ENCODE measurements at places on chromosomes 6 and 20.

DNA sequence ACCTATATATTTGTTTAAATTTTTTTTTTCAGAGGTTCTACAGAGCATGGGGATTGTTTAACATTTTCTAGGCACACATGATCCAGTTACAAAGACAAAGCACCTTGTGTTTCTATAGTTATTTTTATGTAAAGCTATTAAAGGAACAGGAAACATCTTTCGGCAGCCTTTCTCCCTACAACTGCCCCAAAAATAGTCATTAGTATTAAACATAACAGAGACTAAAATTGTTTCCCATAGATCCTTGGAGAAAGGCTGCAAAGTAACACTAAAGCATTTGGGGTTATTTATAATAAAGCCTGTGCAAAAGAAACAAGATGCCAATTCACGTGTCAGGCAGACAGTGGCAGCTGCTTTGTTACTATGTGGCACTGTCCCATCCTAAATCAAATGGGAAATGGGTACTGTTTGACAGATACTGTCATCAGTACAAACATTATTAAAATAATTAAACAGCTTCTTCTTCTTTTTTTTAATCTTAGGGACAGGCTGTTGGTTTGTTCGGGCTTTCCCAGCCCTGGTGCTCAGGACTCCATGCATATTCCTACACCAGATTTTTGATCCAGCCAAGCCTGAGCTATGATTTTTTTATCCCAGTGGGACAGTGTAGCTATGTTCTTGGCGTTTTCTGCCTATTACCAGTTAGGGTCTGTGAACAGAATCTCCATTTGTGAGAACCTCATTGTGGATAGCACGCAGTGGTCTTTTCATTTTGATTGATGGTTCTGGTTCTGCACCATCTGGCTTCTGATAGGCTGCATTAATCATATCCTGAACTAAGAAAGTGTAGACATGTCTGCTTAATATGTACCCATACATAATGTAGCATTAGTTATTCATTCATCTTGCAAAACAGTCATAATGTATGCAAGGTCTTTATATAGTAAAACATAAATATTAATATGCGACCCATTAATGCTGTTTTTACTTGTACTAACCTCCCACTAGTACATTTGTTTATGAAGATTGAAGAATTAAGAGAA is 460.4 kb upstream of the SOX4 start:
- DNase-seq: no peak

GRCh38 chr6:71197780-71198179 is 90.8 kb upstream of the OGFRL1 start:
- no peak for DNase-seq

DNA sequence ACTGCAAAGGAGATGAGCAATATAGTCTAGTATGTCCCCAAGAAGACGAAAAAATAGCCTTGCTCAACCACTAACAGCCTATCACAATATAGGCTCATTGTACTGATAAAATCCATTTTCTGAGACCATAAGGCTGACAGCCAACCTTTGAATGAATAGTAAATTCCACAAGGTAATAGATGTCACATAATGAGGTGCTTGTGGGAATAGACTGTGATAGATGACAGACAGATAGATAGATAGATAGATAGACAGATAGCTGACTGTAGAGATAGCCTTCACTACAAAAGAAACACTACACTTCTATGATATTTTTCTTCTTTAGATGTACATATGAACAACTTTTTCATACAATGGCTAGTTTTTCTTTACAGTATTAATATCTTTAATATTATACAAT is 760.3 kb upstream of the NRSN1 start:
- DNase-seq: no peak

- DNase-seq: no peak
Measured at GRCh38 chr6:144331491-144331969, 46.4 kb downstream of the UTRN start.

DNA sequence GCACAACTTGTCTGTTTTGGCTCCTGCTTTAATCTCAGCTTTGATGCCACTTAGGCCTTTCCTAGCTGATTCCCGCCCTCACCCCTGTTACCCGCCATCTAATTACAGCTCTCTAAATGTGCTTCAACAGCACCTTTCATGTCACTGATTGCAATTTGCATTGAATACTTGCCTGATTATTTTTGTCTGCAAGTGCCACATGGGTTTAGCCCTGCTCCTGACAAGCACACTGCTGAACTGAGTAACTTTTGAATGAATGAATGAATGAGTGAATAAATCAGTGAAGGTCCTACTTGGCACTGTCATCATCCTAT is 591 bp upstream of the DCBLD1 start:
- DNase-seq: no peak

GRCh38 chr6:147509891-147510290 is 1.4 kb downstream of the SAMD5 start:
- DNase-seq: no peak

DNA sequence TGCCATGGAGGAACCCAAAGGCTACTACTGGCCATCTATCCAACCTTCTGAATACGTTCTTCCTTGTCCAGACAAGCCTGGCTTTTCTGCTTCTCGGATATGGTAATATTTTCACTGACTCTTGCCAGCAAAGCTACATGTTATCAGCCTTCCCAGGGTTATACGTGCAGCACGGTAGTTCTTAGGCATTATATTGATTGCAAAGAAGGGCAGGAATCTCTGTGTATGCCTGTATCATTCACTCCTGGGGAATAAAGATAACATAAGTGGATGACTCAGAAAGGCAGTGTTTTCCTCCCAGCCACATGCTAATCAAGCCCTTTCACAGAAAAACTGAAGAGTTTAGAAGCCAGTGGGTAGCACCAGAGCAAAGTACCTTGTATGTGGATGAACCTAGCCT is 98.7 kb downstream of the ADGRG6 start:
- no peak for DNase-seq

DNA sequence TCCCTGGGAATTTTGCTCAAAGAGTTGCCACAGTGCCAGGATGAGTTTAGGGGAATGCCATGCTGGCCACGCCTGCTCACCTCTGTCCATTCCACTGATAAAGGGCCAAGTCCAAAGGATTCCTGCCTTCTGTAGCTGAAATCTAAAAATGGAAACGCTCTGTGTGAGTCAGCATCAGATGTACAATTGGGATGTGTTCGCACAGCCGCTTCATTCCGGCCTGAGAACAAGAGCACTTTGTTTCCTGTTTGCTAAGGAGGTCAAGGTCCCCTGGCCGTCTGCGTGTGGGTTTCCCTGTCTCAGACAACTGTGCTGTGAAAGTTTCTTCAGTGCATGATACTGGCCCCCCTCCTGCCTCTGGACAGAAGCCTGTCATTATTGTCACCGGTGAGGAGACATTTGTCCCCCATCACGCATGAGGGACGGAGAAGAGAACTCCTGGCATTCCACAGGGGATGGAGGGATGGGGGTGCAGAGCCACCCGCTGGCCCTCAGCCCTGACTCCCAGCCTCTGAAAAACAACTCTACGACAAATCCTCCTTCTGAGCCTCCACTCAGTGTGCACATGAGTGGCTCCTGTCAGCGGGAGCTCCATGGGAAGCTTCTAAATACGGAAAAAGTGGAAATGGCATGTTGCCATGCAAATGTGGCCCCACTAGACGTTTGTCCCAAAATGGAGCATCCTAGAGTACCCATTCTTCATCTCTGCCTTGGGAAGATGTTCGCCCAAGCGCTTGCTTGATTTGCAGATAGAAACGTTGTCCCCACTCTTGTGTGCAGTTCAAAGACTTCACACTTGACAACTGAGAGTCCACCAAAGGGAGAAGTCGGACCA is 143.5 kb upstream of the AFDN start:
- no peak for DNase-seq

DNA sequence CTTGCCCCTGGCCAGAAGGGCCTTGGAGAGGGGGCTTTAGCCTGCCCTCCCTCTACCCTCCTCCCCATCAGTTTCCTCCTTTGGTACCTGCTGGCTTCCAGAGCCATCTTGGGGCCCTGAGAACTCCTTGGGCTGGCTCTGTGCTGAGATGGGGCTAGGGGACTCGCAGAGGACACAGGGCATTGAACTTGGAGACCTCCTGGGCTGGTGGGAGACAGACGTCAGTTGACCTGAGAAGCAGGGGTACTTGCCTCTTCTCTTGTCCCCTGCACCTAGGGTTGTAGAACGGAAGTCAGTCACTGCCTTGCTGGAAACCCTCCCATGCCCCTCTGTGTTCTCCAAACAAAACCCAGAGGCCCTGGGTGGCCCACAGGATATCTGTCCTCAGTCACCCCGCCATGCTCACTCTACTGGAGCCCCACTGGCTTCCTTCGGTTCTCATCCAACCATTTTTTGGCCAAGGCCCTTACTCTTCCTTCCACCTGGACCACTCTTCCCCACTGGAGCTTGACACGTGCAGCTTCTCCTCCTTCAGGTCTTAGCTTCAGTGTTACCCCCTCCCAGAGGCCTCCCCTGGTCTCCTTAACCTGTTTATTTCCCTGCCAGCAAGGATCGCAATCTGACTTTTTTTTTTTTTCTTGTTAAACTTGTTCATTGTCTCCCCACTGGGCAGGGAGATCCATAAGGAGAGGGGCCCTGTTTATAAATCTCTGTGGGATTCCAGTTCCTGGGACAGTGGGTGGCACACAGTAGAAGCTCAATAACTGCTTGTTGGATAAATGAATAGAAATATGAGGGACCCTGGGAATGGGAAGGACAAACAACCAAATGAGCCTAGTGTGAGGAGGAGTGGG is 971 bp downstream of the RBCK1 start:
- peak; percentile 39 for DNase-seq

GRCh38 chr6:102641426-102641825 is 1247.9 kb downstream of the GRIK2 start:
- no peak for DNase-seq

GRCh38 chr6:109511832-109512231 is 28.8 kb upstream of the ZBTB24 start:
- no peak for DNase-seq

DNA sequence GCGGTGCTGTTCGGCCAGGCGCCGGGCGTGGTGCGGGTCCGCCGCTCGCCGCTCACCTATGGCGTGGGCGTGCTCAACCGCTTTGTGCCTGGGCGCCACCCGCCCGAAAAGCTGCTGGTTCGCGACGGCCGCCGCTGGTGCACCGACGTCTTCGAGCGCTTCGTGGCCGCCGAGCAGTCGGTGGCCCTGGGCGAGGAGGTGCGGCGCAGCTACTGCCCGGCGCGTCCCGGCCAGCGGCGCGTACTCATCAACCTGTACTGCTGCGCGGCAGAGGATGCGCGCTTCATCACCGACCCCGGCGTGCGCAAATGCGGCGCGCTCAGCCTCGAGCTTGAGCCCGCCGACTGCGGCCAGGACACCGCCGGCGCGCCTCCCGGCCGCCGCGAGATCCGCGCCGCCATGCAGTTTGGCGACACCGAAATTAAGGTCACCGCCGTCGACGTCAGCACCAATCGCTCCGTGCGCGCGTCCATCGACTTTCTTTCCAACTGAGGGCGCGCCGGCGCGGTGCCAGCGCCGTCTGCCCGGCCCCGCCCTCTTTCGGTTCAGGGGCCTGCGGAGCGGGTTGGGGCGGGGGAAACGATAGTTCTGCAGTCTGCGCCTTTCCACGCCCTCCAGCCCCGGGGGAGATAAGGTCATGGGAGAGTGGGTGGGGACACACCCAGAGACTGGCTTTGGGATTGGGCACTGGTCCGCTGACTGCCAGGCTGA is 15.7 kb downstream of the ADISSP start:
- DNase-seq: peak; percentile 51

DNA sequence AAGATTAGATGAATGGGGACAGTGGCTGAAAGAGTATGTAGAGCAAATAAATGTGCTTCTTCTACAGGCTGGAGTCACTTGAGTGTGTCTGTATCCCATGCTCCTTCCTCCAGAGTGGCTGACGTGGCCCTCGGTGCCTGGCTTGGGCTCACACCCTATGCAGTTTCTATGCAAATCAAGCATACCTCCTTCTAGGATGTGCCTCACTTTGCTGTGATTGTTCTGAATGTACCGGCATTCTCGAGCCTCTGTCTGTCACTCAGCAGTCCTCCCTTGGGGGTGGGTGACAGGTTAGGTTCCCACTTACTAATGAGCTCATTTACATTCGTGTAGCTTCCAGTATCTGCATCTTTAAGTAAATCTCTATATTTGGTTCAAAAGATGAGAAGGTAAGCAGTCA is 55.1 kb upstream of the HDDC2 start:
- no peak for DNase-seq

DNA sequence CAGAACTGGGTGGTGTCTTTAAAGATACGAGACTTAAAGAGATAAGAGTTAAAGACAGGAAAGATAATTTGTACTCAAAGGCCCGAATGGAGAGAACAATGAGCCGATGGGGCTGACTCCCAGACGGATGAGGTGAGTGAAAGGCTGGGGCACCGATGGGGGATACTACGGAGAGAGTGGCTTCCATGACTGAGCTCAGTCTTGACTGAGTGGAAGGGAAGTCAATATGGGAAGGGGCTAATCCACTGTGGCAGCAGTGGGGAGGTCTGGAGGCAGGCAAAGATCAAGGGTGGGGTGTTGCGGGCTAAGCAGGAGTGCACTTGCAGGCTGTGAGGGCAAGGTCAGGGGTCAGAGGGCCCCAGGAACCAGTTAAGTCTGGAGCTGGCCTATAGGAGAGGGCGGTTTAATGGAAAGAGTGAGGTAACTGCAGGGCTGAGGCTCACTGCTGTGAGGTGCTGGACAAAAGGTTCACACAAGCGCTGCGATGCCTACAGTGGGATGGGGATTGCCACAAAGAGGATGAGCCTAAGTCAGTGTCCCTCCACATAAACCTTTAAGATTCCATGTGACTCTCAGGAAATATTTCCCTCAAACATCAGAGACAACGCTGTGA is 42.1 kb downstream of the FAXC start:
- DNase-seq: no peak

DNA sequence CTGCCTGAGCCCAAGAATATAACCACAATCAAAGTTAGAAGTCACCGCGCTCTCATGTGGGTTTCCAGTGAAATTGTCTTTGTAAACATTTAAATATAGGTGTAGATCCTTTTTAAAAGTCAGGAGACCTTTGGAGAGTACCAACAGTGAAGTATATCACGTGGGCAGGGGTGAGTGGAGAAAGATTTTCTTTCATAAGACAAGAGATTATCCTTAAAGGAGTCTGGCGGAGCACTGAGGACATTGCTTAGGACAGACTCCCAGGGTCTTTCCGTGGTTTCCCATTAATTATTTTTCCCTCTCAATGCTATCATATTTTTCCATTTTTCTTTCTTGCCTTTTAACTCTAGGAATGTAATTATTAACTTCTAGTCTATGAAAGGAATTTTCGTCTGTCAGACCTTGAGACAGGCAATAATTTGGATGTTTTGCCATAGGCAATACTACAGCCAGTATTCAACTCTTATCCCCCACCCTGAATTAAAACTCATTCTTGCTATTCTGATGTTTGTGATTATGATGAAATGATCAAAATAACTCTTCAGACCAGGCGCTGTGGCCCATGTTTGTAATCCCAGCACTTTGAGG is 31.4 kb downstream of the DCBLD1 start:
- no peak for DNase-seq

All from activated naive CD4-positive, alpha-beta T cell treated with anti-CD3 and anti-CD28 coated beads, Interleukin-2, amount 50 U/mL, for 72 hours (primary cell).